RKO (cell line): ENCODE measurements at places on chromosomes 16 and 17.

DNA sequence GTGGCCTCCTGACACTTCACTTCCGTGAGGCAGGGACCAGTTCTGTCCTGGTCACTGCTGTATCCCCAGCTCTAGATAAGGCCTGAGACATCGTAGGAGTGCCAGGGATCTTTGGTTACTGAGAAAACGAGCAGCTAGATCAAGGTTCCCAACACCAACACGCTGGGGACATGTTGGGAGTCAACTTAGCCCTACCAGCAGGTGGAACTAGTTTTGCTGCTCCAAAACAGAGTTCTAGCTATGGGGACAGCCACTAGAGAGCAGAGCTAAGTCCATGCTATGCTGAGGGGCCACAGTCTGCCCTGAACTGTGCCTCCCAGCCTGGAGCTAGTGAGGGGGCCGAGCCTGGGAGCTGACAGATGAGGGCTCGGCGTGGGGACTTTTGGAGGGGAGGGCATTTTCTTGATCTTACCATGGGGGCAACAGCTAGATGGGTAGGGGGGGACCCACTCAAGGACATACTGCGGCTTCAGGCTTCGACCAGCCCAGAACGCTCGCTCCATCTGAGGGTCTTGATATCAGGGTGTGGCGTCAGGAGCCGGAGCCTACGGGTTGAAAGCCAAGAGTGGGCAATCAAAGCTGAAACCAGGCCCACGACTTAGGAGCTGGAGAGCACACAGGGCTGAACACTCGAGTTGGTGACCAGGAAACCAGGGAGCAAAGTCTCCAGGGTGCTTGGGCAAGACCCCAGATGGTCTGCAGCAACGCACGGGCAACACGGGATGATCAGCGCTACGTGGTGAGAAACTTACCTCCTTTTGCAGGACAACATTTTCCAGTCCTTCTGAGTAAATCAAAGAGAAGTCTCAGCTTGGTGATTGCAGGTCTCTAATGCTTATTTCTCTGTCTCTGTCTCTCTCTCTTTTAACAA, 13.4 kb downstream of the SNX20 start:
- no peak for DNase-seq

DNA sequence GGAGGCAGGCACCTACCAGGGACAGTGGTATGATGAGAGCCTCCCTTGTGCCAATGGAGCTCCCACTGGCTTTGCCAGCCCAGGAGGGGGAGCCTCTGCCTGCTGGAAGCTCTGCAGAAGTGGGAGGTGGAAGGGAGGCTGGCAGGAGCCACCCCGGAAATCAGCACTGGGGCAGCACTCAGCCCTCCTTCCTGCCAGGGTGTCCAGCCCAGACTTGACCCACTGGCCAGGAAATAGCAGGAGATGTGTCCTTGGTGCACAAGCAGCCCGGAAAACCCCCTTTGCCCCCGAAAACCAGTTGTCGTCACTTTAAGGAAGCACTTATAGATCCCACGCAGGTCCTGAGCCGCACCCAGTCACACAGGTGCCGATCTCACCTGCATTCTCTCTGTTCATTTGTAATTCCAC, 49.3 kb upstream of the CACNG4 start:
- DNase-seq = no peak

- no peak for DNase-seq
Observed at GRCh38 chr17:32227910-32228309, 37.7 kb upstream of the RHBDL3 start.

DNA sequence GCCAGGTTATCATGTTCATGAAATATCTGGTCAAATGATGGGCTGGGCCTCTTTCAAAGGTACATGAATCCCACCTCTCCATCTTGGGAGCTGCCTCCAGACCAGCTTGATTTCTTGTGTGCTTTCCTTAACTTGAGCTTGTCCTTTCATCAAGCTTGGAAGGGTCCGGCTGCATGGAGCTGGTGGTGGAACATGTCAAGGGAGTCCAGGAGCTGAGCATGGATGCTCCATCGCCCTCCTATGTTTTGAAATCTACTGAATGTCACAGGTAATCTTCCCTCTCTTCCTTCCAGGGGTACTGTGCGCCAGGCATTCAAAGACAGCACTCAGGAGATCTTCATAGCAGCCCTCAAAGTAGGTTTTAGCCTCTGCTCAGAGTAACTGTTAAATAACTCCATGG, 105.8 kb downstream of the N4BP1 start:
- DNase-seq = no peak

DNA sequence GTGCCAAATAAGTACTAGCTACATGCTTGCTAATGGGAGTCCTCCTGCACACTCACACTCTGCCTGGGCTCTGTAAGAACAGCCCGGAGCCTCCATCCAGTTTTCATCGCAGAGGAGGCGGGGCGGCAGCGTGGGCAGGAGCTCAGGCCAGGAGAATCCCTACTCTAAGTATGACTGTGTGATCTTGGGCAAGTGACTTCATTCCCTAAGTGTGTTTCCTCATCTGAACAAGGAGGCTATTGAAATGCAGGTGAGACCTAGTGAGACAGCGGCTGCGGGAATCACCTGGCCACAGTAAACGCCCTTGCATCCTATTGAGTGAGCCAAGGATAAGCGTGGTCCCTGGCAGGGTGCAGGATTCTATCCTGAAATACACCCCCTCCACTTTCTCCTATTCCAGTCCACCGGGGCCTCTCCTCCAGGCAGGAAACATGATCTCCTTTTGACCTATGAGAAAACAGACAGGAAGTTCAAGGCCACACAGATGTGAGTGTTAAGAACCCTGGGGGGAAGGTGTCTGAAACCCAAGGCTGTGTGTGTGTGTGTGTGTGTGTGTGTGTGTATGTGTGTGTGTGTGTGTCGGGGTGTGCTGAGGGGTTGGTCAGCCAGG, 5.2 kb upstream of the RAI1 start:
- DNase-seq = no peak

DNA sequence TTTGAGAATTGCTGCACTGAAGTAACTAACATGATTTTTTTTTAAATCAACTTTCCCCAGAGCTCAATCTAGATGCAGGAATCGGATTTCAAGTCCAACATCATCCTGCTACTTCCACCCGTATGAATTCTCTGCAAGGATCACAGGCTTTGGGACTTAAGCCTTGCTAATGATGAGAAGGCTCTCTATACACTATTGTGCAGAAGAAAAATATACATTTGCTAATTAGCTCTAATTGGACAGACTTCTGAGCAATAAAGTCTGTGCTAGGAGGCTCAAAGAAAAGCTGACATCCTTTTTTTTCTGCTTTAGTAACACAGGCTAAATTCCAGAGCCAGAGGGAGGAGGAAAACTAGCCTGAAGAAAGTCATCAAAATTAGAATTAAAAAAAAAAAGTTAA, 433.6 kb downstream of the PMP22 start:
- DNase-seq = no peak

- DNase-seq = peak; percentile 68
Observed at GRCh38 chr16:68064791-68065365, 20.3 kb upstream of the NFATC3 start.

DNA sequence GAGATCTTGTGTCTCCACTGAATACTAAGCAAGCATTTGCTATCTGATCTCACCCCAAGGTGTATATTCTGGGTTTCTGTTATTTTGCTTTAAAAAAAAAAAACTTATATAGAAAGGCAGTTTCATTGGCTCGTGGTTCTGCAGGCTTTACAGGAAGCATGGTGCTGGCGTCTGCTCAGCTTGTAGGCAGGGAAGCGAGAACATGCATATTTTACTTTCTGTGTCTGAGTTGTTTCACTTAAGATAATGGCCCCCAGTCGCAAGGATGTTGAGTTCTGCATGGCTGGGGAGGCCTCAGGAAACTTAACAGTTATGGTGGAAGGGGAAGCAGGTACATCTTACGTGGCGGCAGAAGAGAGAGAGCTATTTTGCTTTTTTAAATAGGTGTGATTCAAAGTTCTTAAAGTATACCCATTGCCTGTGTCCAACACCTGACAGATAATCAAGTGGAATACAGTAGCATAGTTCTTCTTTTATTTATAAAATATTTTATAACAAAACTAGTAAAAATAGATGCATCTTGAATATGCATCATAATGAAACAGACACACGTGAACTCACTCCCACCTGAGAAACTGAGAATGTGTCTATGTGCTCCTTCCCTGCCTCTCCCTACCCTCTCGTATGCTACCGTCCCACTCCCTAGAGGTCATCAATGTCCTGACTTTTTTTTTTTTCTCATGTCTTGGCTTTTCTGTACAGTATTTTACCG, 15.4 kb upstream of the ARHGAP17 start:
- DNase-seq = no peak

- peak; percentile 62 for DNase-seq
Observed at GRCh38 chr17:29592850-29593551, at the start of gene ANKRD13B. Gene ANKRD13B, plus strand, starts transcription at chr17:29593132. Its CDS starts 490 bp downstream, at chr17:29593622.

DNA sequence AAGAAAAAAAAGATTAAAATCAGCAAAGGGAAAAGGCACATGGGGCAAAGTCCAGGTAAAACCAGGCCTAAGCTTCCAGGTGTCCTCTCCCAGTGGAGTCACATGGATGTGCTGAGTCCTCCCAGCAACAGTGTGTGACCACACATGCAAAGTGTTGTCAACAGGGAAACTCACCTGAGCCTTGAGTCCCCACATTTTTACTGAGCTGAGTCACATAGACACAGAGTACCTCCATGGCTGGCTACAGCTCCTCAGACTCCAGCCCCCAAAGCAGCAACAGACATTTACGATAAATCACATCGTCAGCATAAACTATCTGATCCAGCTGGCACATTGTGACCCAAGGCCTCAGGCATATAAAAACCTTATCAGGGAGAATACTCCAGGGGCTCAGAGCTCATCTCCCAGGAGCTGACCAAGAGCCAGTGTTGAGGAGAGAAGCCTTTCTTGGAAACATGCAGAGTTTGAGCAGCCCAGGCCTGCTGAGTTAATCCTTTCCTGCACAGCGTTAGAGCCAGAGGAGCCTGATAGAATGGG, 20.5 kb downstream of the ERCC4 start:
- no peak for DNase-seq

DNA sequence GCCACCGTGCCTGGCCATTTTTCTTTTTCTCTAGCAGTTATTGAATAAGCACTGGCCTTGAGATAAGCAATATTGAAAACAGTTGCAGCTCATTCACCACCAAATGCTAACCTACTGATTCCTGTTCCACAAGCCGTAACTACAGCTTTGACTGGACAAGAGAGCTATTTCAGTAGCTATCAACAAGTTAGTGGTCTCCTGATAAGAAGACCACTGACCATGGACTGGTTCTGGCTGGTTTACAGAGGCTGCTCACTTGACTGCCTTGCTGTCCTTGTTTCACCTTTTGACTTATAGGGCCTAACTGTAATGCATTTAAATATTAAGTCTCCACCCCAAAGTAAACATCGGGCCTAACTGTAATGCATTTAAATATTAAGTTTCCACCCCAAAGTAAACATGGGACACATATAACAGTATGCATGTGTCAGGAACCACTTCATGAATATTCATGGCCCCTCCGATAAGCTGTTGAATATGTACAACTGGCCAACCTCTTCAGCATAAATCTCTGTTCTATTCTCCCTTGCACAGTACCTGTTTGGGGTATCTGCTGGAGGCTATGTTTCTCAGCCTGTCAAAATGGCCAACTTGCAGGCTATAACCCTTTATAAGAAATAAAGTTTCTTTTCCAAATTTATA, 94.1 kb downstream of the USP32 start:
- no peak for DNase-seq

DNA sequence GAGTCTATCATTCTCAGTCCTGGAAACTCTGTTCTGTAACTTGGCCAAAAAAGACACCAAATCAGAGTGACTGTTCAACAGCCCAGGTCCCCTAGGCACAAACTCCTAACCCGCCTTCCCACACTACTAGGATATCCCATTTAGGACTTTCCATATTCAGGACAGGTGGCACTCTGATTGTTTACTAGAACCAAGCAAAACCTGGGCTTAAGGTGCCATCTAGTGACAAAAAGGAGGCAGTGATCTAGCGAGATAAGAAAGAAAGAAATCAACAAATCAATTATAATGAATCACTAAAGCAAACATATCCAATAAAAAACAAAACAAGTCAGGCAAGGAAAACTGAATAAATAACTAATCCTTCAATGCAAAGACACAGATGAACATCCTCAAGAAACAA, 203.9 kb downstream of the CEP112 start:
- DNase-seq = peak; percentile 58

DNA sequence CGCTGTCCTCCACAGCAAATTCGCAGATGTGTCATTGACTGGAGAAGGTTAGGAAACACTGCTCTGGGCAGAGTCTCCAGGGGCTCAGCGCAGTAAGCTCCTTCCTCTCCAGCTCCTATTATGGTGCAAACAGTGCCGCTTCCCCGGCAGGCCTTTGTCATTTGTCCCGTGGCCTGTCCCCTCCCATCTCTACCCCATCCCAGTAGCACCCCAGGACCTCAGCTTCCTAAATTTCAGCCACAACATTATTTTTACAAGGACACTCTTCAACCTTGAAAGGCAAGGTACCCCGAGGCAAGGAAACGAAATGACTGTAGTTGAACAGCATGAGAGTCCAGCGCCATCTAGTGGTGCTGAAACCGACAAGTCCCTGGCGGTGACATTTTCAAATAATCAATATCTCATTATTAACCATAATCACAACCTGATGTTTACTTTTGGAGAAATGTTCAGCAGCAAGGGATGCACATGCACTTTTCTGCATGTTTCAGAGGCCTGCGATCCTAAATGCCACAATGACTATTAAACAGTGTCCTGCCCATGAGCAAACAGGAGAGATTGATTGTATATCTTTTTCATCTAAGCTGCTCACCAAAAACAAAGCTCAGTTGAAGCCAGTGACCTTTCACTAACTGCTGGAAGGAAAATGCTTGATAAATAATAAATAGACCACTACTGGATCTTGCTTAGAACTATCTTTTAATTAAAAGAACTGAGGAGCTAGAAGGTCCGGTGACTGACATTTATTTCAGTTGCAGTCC, 16.5 kb downstream of the MRPS23 start:
- peak; percentile 61 for DNase-seq

GRCh38 chr16:49986351-49987124, 38.5 kb upstream of the CNEP1R1 start:
- DNase-seq = no peak

GRCh38 chr16:70663524-70664324, 17.4 kb downstream of the IL34 start:
- no peak for DNase-seq

GRCh38 chr16:15946257-15947044, 3.0 kb upstream of the ABCC1 start:
- peak; percentile 33 for DNase-seq

- no peak for DNase-seq
Observed at GRCh38 chr17:45038728-45039634, 12.5 kb downstream of the DCAKD start.

DNA sequence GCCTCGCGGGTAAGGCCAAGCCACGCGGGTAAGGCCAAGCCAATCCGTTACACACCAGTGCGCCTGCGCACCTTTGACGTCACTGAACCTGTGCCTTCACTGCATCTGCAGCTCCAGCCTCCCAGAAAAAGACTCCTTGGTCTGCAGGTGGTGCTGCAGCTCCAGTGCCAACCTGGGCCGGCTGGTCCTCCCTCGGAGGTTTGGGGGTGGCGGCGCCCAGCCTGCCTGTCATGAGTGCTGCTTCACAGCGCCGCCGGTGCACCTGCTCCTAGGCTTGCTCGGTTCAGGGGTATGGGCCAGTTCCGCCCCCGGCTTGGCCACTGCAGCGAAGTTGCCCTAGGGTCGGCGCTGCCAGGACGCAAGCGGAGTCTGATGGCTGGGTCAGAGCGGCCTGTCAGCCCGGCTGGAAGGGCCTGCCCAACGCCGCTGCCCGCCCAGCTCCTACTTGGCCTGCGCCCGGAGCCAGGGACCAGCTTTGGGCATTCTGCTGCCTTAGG, 146.6 kb downstream of the USP22 start:
- DNase-seq = no peak
